ENCODE measurements at places on chromosomes 5 and 9. TPM values are rescaled to one million over a fixed set of nuclear protein-coding genes. Genes with fewer than 3 reads are reported as not detected.
A peak's percentile ranks its signal among the peaks of the same experiment; 100 is the strongest.

DNA sequence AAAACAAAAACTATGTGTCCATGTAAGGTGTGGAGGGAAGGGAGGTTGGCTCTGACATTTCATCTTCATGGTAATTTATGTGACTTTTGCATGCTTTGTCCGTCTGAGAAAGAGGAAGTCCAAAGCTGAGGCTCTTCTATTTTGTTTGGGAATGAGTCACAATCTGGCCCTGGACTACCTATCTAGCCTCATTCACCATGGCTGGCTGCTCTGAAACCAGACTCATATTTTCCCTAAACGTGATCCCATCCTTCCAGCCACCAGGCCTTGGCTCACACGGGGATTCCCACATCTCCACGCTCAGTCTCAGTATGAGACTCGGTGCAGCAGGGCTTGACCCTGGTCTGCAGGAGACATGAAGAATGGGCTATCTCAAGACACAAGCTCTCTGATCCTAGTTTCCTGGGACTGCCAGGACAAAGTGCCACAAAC, 672.8 kb downstream of the ACTL7B start:
- no peak for DNase-seq

- peak; percentile 10 for DNase-seq
Observed at GRCh38 chr5:59562756-59563389, 330.7 kb downstream of the PDE4D start.

DNA sequence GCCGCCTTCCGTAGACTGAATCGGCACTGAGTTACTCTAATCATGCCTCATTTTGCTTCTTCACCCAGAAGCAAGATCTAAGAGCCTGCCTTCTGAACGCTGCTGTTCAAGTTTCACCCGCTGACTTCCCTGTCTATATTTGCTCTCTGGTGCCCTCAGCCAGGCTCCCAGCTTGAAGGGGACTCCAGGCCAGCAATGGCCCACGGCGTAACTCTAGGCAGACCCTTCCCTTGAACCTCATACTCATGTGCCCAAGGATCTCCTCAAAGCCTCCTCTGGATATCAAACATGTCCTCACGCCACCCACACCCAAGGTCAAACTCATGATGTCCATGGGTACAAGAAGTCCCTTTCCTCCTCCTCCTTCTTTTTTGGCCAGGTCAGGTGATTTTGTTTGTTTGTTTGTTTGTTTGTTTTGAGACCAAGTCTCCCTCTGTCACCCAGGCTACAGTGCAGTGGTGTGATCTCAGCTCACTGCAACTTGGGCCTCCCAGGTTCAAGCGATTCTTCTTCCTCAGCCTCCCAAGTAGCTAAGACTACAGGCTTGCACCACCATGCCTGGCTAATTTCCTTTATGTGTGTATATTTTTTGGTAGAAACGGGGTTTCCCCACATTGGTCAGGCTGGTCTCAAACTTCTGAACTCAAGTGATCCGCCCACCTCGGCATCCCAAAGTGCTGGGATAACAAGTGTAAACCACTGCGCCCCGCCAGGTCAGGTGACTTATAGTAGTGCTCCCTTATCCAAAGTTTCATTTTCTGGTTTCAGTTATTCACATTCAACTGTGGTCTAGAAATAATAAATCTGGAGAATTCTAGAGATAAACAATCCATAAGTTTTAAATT, 239.0 kb downstream of the SYK start:
- no peak for DNase-seq

- no peak for DNase-seq
Observed at GRCh38 chr5:99835791-99836190, 699.4 kb upstream of the FAM174A start.

GRCh38 chr5:180869587-180869986, 8.5 kb upstream of the ZFP62 start:
- DNase-seq, result no peak

CCDC183 gene
- 2.9 TPM for total RNA-seq

GRCh38 chr5:141001844-141002604, 35.7 kb downstream of the PCDHAC2 start:
- no peak for DNase-seq

DNA sequence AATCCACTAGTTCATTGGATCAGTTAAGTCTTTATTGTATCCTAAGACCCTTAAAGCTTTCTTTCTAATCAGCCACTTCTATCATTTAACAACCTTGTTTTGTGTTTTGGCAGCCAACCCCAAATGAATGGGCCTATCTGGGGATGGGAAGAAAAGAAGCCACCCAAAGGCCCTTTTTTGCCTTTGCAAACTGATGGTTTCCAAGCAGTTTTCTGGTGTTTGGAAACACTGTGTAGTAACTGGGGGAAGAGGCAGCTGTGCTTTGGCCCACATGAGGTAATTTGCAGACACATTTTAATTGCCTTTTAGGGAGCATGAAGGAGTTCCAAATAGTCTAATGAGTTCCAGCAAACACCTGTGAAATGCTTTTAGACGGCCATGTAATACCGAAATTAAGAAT, 1751.3 kb upstream of the WWC1 start:
- DNase-seq, result no peak

- DNase-seq, result no peak
Observed at GRCh38 chr5:132445930-132446329, 44.6 kb downstream of the IRF1 start.

- DNase-seq, result no peak
Observed at GRCh38 chr5:112436144-112436543, 17.1 kb upstream of the EPB41L4A start.

DNA sequence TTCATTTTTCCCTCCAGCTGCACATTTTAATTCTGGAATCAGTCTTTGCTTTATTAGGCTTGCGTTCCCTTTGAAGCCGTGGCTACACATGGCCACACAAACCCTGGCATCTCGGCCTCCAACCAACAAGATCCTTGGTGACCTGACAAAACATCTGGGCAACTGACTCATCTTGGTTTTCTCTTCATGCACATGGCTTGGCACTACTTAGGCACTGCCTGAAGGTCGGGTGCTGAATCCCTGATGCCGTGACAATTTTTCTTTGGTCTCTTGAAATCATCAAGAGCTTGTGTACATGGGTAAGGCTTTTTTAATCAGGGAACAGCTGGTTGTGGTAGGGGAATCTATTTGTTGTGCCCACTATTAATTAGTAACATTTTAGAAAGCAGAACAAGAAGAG, 16.0 kb upstream of the PAPPA start:
- DNase-seq, result no peak

CDH9 gene
- total RNA-seq, result not detected

GRCh38 chr5:53469946-53470687, 10.3 kb upstream of the FST start:
- no peak for DNase-seq

DNA sequence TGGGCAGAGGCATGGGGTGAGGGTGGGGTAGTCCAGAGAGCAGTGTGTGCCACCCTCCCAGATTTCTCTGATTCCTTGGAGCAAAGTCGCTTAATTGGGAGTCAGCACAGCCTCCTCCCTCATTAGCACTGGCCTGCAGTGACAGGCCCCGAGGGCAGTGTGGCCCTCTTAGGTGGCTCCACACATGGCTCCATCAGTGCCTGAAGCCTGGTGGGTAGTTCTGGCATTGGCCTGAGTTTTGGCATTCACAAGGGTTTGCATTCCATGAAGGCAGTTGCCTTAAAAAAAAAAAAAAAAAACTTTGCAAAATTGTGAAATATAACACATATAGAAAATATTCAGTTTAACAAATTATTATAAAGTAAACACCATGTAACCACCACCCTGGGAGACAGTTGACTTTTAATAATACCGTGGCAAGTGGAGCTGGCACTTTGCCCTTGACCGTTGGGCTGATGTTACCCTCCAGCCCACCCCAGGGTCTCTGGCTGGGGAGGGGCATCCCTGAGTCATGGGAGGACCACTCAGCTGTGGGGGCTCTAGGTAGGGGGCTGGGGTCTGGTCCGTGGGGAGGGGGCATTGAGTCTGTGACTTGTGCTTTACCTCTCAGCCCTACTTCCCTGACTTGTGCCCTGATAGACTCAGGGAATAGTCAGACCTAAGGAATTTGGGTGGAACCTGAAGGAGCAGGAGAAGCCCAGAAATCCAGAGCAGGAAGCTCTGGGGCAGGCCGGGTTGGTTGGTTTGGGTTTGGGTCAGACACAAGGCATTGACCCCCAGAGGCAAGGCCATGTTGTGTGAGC, 51.3 kb upstream of the PITX1 start:
- no peak for DNase-seq

GRCh38 chr9:129702589-129703520, 37.4 kb downstream of the PRRX2 start:
- no peak for DNase-seq

DNA sequence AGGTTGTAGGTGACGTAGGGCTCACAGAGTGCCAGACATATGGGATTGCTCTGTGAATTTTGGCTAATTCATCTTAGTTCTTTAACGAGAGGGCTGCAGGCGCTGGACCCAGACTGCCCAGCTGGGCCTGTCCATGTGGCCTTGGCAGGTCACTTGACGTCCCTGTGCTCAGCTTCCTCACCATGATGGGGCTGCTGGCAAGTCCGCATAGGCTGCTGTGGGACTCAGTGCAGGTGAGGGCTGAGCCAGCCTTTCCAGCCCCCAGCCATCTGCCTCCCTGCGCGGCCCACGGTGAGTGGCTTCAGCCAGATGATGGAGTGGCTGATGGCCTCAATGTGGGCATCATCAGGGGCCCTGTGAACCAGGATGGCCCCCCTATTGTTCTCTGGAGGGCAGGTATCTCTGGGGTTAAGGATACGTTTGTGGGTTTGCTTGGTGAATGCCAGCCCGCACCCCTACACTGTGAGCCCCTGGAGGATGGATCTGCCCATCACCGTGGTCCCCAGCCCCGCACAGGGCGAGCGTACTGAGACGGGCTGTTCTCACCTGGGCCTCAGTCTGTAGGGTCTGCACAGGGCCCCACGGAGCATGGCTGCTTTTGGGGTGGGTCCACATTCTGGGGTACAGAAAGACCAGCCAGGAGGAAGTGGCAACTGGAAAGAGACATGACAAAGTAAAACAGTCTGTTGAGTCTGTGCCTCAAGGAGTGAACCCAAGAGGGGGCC, 3.7 kb downstream of the CARD19 start:
- no peak for DNase-seq

DNA sequence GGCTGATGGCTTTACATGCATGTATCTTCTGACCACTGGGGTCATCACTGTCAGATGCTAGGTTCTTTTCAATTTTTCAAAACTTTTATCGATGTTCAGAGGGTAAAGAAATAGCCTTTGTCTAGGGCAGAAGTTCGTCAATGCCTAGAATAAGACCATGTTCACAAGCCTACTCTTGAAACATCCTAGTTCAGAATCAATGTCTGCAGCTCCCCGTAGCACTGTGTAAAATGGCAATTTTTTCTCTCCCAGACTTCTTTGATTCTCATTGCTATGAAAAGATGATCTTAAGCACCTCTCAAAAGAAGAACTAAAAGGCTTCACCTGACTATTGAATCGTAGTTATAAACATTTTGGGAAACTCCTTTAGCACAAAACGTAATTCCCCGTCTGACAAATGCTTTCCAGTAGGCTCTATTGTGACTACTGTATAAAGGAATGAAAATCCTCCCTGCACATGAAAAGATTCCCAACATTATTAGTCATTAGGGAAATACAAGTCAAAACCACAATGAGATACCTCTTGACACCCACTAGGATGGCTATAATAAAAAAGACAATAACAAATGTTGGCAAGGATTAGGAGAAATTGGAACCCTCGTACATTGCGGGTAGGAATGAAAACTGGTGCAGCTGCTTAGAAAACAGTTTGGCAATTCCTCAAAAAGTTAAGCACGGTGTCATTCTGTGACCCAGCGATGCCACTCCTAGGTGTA, 263.5 kb downstream of the ARHGAP26 start:
- no peak for DNase-seq

SPINK4 gene
- not detected for total RNA-seq

RUSC2 gene
- total RNA-seq, result 1.2 TPM

DNA sequence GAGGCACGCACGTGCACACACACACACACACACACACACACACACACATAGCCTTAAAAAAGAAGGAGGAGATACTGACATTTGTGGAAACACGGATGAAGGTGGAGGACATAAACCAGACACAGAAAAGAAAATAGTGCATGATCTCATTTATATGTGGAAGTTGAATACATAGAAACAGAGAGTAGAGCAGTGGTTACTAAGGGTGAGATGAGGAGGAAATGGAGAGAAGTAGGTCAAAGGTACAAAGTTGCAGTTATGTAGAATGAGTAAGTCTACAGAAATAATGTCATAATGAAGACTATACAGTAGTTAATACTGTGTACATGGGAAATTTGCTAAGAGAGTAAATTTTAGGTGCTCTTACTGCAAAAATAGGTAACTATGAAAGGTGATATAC, 412.2 kb upstream of the CDH9 start:
- no peak for DNase-seq

ADAMTS6 gene
- 3.5 TPM for total RNA-seq

GPBP1 gene
- 101 TPM for total RNA-seq

DNA sequence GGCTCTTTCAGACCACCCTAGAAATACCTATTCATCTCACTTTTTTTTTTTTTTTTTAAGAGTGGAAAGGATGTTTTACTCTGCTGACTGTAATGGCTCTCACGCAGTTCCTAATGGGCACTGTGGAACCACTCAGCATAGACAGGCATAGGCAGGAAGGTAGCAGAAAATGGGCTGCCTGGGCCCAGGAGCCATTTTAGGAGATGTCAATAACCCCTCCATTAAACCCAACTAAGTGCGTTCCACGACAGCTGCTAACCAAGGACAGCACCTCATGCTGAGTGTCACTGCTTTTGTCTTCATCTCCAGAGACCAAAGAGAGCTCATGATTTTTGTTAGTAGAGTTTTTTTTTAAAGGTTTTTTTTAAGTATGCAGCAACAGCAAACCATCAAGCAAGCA, 15.3 kb downstream of the MAP1B start:
- DNase-seq, result no peak

SREK1 gene
- 144 TPM for total RNA-seq
